Right renal cortex interstitium (tissue), 3 donors: ENCODE measurements at places on chromosomes 7 and 10.

DNA sequence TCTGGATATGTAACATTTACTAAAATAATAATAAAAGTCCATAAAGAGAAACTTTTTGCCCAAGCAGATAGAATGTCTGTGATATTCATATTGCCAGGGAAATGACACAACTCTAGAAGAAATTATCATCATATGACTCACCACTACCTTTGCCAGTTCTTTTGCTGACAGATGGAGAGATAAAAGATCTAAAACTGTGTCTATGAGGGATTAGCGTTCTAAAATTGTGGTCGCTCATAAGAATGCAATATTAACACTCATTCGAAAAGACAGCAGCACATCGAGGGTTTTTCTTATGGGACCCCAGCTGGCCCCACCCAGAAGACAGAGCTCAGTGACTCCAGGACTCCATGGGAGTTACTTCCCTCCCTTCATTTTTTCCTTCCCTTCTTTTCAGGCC, 16.6 kb upstream of the LANCL2 start:
- DNase-seq: no peak

DNA sequence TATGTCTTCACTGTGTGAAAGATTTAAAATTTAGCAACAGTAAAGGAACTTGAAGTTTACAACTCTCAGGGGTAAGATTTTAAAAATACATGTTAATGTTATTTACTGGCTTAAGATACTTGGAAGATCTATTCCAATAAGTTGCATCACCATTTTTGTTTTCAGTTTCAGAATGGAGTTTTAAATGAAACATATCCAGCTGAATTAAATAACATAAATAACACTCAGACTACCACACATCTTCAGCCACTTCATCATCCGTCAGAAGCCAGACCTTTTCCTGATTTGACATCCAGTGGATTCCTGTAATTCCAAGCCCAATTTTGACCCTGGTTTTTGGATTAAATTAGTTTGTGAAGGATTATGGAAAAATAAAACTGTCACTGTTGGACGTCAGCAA, 44.3 kb downstream of the AHR start:
- DNase-seq: no peak

DNA sequence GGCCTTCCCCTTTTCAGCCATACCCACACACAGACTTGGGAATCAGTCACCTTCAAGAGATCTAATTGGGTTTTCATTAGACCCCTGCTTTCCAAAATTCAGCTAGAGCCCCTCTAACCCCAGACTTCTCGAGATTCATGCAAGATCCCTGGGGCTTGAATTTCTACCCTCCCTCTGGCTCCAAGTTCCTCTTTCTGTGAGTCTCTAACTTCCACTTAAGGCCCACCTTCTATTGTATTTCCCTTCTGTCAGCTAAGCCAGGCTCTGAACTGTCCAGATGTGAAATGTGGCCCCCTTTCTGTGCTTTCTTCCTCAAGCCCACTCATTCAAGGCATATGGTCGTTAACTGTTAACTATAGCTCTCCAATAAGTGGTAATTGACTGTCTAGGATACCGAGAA, 132.2 kb downstream of the ZNF365 start:
- no peak for DNase-seq

- no peak for DNase-seq
These were observed 60.0 kb downstream of the CREB5 start for GRCh38 chr7:28472332-28472731.

DNA sequence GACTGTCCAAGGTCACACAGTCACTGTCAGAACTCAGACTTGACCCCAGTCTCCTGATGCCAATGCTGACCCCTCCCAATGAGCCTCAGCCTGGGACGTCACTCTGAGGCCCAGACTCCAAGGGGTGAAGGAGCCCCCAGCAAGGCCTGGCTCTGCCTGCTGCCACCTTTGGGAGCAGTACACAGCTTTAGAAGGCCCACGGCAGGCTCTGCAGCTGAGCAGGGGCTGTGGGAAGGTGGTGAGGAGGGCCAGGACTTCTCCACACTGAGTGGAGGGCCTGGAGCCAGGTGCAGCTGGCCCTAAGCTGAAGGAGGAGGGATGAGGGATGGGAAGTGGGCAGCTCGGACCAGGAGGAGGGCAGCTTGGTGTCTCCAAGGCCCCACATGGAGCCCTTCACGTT, 23.9 kb upstream of the ZMIZ1 start:
- no peak for DNase-seq
